Suprapubic skin (tissue), 4 donors: ENCODE measurements at places on chromosomes 2 and 18. TPM values are rescaled to one million over a fixed set of nuclear protein-coding genes. Genes with fewer than 3 reads are reported as not detected.

The HS1BP3 gene
- total RNA-seq: 35.2 TPM

The RAMP1 gene
- 12.1 TPM for total RNA-seq

The CDH7 gene
- not detected for total RNA-seq

The FAM124B gene
- 1.5 TPM for total RNA-seq

DNA sequence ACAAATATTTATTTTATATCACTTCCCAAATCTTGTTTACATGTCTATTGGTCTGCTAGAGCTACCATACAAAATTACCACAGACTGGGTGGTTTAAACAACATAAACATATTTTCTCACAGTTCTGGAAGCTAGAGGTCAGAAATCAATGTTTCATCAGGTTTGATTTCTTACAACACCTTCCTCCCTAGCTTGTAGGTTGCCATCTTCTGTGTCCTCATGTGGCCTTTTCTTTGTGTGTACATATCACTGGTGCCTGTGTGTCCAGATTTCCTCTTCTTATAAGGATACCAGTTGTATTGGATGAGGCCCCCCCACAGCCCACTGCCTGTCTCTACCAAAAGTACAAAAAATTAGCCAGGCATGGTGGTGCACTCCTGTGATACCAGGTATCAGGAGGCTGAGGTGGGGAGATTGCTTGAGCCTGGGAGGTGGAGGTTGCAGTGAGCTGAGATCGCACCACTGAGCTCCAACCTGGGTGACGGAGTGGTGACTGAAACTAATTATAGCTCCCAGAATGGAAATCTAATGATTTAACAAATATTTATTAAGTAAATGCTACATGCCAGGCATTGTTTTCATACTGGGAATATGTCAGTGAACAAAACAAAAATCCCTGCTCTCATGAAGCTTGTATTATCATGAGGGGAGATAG, 13.6 kb downstream of the EML4 start:
- H3K36me3 ChIP-seq: peaks cover 6% of the 10 kb centered on the region
- no peak overlapping the region for H3K4me3 ChIP-seq
- peaks cover 13% of the 10 kb centered on the region for H3K4me1 ChIP-seq

DNA sequence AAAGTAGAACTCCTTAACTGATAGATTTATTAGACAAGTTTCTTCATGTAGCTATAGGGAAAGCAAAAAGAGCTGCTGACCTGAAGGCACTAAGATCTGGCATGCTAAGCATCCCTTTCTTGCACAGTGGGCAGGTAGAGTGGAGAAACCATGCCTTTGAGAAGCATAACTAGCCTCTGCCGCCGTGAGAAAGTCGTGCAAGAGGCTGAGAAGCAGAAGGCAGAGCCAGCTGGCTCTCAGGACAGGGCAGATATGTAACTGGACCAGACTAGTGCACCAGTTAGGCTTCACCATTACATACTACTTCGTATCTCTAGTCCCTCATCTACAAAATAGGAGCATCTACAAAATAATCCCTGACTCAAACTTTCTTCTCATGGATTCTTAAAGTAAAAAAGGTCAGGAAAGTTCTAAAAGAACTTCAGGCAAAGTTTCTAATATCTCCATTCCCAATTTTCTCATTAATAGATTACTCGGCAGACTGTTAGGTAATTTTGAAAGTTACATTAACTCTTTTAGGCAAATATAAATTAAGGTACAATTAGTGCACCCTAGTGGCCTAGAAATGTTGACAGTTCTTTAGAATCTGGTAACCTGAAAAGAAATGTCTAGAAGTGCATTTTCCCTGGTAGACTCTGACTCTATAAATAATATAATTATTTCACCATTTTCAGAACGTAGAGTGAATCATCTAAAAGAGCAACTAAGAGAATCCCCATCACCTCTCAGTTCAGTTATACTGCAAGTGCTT, 10.3 kb downstream of the ERBB4 start:
- no peaks in the 10 kb centered on the region for H3K4me1 ChIP-seq
- H3K36me3 ChIP-seq: no peaks in the 10 kb centered on the region
- no peak for DNase-seq
- H3K4me3 ChIP-seq: no peak overlapping the region
- no peaks in the 10 kb centered on the region for H3K27me3 ChIP-seq

GRCh38 chr2:160474891-160475787, 18.5 kb downstream of the RBMS1 start:
- no peaks in the 10 kb centered on the region for H3K27me3 ChIP-seq
- H3K36me3 ChIP-seq: no peaks in the 10 kb centered on the region
- H3K4me1 ChIP-seq: peaks cover 24% of the 10 kb centered on the region
